CD14-positive monocyte (primary cell): ENCODE measurements at places on chromosomes 7 and 10. TPM values are rescaled to one million over a fixed set of nuclear protein-coding genes. Genes with fewer than 3 reads are reported as not detected.

CHPF2 gene
- polyA plus RNA-seq, result 38.0 and 51.9 TPM in 2 replicates

HOXA2 gene
- polyA plus RNA-seq, result not detected

SLC26A3 gene
- polyA plus RNA-seq, result not detected

OAT gene
- polyA plus RNA-seq, result 87.3 TPM

ATOH7 gene
- not detected for polyA plus RNA-seq

KMT2C gene
- polyA plus RNA-seq, result 8.7 and 26.1 TPM in 2 replicates

FAM237B gene
- not detected for polyA plus RNA-seq

WNT8B gene
- polyA plus RNA-seq, result not detected in 2 replicates

CNNM2 gene
- 3.8 and 4.6 TPM in 2 replicates for polyA plus RNA-seq

OR13A1 gene
- polyA plus RNA-seq, result 0.14 TPM

CACNA2D1 gene
- not detected for polyA plus RNA-seq

ADARB2 gene
- polyA plus RNA-seq, result not detected
